ENCODE measurements at places on chromosomes 3 and 15.

GRCh38 chr3:129584631-129585030, 21.8 kb downstream of the PLXND1 start:
- DNase-seq: no peak

GRCh38 chr15:40471808-40472150, 995 bp downstream of the CHST14 start:
- no peak for DNase-seq

DNA sequence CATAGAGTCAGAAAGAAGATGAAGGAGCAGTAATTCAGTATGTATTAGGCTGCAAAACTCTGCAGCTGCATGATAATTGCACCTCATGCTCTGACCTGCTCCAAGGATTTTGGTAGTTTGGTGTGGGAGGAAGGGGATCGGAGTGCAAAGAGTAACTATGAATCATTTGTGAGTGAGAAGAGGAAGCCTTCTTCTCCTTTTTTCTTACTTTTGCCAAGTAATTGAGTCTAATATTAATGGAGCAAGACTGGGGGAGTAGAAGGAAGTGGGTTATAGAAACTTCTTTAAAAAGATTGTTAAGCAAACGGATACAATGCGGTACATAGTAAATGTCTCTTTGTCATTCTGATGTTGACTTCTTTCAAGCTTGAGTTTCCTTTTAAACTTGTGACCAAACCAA, 276.5 kb downstream of the EDEM1 start:
- DNase-seq: no peak

GRCh38 chr3:34207806-34208205, 409.4 kb downstream of the PDCD6IP start:
- DNase-seq: no peak

DNA sequence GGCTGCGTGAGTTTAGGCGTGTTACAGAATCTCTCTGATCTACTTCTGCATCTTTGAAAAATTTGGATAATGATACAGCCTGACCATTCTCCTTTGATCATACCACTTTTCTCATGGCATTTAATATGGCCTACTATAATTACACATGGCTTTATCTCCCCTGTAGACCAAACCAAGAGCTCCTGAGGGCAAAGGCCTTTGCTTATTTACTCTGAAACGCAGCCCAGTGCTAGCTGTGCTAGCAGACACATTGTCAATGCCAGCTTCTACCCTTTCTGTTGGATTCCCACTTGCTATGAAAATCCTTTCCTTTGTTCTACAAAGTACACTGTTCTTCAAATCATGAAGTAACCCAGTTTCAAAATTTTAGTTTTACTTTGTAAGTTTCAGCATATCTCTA, 16.5 kb upstream of the VGLL4 start:
- no peak for DNase-seq

- no peak for DNase-seq
These were observed 5.4 kb downstream of the TGFBR2 start for GRCh38 chr3:30611613-30612436.

DNA sequence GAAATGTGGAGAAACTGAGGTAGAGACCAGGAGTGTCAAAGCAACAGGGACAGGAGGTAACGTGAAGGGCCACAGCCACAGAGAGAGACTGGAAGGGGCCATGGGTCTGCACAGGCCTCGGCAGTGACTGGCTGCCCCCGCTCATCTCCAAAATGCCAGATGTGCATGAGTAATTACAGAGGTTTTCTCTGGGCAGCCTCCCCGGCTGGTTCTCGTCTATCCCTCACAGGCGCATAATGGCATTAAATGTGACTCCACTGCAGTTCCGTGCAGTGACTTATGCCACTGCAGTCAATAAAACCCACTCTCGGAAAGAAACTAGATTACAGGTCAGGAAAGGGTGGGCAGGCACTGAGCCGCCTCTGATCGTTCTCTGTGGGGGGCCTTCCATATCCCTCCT, 74.7 kb downstream of the WDR76 start:
- DNase-seq: no peak

DNA sequence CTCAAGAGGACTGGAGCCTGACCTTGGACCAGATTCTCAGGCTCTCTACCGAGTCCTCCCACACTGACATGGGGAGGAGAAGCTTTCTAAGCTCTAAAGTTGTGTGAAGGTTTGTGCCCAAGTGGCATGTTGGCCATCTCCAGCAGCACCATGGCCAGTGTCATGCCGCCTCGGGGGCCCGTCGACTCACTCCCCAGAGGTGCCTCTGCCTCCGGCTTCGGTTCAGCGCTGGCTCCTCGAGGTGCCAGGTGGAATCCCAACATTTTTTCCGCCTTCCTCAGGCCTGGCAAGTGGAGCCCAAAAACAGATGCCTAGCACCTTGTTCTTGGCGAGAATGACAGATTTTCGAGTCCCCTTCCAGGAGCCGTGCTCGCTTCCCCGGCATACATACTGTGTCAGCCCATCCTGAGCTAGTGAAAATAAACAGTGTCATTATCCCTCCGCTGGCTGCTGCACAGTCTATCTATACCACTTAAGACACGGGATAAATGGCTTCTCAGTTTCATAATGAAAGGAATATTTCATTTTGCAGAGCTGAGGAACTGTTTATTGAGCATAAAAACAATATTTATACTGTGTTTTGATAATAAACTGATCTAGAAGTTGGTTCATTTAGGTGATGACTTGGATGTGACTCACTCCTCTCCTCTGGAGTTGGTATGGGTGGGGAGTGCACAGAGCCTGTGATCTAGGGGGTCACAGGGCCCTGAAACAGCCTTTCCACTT, 328.5 kb upstream of the TLE3 start:
- no peak for DNase-seq

- DNase-seq: no peak
These were observed 44.3 kb downstream of the ADGRG7 start for GRCh38 chr3:100653604-100654294.

All from activated T-helper 1 cell treated with Interleukin-2 at 50 U/mL for 16 hours (primary cell).